HFF-Myc (cell line): ENCODE measurements at places on chromosomes 4 and X.

DNA sequence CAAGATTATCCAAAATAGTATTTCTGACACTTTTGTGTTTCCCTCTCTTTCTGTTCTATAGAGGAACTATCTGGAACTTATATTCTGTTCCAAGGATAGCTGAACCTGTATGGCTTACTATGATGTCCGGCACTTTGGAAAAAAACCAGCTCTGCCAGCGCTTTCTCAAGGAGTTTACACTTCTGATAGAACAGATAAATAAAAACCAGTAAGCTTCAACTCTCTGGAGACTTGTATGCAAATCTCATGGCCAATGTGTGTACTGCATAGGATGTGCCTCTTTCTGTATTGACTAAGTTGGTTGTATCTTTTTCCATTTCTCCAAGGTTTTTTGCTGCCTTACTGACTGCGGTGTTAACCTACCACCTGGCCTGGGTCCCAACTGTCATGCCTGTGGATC, 92.5 kb downstream of the FNIP2 start:
- DNase-seq = no peak

- DNase-seq = no peak
These were observed 31.5 kb downstream of the WWC2 start for GRCh38 chr4:183130328-183131155.

- peak; percentile 11 for DNase-seq
These were observed 45.5 kb downstream of the TMEM144 start for GRCh38 chr4:158255727-158256324.

DNA sequence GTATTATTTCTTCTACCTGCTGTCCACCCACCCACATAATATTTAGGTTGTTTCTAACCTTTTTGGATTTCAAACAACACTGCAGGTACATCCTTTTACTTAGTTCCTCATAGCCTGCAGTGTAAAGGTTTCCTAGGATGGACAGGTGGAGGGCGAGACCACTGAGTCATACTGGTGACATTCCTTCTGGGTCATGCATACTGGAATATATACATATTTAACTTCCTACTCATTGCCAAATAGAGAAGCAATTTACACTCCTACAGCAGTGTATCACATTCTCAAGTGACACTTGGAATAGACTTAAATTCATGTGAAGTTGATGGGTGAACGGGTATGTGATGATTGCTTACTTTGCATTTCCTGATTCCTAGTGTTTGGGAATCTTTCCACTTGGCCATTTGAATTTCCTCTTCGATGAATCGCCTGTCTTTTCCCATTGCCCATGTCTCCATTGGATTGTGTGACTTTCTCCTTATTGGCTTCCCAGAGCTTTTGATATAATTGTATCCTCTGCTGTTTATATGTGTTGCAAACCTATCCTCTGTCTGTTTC, 8.2 kb upstream of the PPP2R2C start:
- DNase-seq = no peak

DNA sequence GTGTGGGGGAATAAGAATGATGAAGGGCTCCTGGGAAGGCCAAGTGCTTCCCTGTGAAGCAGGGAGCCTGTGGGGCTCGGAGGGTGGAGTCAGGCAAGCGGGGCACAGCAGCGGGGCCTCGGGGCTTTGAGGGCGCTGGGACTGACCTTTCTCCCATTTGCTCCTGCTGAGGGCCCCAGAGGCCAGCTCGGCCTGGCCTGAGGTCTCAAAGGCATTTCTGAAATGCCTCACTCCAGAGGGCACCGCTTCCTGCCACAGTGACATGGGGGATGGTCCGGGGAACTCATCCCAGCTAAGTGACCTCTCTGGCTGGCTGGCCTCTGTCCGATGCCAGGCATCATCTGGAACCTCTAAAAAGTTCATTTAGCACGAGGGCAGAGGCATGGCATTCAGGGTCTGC, 98.8 kb upstream of the STX18 start:
- no peak for DNase-seq

GRCh38 chr4:55947912-55948725, 626 bp upstream of the CEP135 start:
- peak; percentile 77 for DNase-seq

GRCh38 chr4:26566133-26566532, 17.8 kb upstream of the TBC1D19 start:
- DNase-seq = no peak

GRCh38 chr4:41362621-41363383, 106.1 kb downstream of the UCHL1 start:
- DNase-seq = no peak

DNA sequence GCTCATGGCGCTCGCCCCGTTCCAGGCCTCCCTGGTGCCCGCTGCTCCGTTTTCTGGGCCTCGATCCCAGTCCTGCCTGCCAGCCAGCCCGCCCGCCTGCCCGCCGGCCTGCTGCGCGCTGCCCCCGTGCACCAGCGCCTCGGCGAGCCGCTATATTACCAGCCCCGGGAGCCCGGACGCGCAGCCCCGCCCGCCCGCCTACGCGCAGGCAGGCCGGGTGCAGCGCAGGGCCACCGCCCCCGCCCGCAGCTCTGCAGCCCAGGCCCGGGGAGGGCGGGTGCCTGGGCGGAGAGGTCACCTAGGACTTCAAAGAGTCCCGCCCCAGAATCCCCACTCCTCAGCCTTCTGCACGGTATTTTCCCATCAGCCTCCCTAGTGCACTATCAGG, at the start of gene MAOB:
MAOB (minus strand) TSS at position 157 of the 388 bp plus-strand sequence; CDS start at position 6, 151 bp downstream.
- DNase-seq = no peak
